ENCODE measurements at places on chromosomes 7 and 10.

- no peak for DNase-seq
Measured at GRCh38 chr10:17256627-17257026, 28.6 kb downstream of the VIM start.

- no peak for DNase-seq
Measured at GRCh38 chr7:95668504-95669018, 72.2 kb upstream of the PDK4 start.

DNA sequence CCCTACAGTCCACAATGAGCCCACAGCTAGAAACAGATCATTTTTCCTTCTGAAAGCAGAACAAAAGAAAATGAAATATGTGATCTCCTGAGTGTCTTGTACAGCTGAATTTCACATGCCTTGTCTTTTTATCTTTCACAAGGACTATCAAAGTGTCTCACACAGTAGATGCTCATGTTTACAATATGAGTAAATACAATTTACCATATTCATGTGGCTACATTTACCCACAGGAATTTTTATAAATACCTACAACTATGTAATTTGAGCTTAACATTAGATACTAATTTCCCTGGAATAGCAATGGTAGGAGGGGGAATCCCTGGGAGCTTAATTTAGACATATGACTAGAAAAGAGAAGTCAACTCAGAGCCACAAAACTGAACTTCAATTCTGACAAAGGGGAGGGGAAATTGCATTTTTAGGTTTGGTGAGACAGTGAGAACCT, 186.2 kb downstream of the MACC1 start:
- no peak for DNase-seq

GRCh38 chr7:152759949-152760853, 649 bp downstream of the ACTR3B start:
- DNase-seq = no peak

DNA sequence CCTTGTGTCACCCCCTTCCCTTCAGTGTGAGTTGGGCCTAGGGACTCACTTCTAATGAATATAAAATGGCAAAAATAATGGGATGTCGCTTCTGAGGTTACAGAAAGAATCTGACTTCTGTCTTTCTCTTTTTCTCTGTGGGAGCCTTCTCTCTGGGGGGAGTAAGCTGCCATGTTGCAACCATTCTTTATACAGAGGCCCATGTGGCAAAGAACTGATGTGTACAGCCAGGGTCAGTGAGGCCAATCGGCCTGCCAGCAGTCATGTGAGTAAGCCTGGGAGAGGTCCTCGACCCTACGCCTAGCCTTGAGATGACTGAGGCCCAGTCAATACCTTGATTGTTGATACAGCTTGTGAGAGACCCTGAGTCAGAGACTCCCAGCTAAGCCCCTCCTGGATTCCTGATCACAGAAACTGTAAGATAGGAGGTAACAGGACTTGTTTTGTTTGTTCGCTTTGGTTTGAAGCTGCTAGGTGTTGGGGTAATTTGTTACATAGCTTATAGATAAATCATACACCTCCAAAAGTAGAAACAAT, 1.7 kb downstream of the TCAF1 start:
- DNase-seq = no peak

- DNase-seq = no peak
Measured at GRCh38 chr10:16996530-16996964, 133.1 kb downstream of the CUBN start.

DNA sequence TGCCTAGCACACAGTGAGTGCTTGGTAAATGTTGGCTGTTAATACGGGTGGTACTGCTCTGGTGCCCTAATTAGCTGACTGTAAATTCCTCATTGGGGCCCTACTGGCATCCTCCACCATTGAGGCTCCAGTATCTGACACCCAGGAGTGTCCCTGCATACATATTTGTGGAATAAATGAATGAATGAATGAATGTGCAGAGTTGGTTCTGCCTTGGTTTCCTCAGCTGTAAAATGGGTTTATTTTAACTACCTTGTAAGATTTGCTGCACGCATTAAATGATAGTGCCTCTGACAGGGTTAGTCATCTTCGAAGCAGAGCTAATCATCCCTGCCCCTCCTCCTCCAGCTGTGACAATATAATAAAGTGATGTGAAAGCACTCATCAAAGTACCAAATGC, 45.8 kb downstream of the ALDH18A1 start:
- DNase-seq = no peak

- DNase-seq = no peak
Measured at GRCh38 chr10:5266351-5266750, 69.7 kb downstream of the AKR1C4 start.

DNA sequence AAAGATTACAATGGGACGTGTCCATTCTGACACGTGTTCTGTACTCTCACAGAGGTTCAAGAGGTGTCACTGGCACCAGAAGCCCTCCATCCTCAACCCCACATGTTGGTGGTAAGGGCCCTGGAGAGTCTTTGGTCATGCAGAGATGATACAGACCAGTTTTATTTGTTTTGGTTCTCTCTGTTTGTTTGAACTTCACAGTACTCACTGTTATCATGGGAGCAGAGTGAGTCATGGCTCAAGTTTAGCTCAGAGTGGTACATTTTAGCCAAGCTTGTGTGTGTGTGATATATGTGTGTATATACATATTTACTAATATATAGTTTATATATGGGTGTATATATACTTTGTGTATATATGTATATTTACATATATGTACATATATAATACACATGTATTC, 935.6 kb downstream of the GRID1 start:
- no peak for DNase-seq

GRCh38 chr7:69764147-69764546, 165.9 kb downstream of the AUTS2 start:
- DNase-seq = no peak

DNA sequence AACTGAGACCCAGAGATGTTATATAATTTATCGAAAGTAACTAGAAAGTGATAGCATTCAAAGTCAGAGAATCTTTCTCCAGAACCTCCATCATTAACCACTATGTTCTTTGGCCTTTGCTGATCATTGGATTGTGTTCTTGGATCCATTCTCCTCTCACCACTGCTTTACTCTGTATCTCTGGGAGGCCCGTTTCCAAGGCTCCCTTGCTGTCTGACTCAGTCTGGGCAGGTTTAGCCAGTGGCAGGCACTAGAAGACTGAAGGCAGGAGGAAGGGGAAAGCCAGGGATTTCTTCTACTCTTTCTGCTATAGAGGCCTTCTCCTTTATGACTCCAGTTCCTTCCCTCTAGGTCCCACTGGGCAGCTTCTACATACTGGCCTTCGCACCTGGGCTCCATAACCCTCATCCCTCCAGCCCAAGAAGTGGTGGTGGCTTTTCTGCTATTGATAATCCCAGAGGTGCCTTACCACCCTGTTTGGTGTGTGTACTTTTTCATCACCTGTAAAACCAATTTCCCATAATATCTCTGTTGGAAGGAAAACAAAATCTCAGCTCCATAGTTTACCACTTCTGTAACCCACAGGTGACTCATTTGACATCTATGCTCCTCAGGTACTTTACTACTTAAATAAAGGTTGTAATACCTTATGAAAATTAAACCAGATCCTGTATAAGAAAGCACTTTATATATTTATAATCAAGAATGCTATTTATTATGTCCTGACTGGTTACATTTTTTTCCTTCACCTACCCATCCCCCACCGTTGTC, 36.0 kb downstream of the BCAP29 start:
- DNase-seq = no peak

DNA sequence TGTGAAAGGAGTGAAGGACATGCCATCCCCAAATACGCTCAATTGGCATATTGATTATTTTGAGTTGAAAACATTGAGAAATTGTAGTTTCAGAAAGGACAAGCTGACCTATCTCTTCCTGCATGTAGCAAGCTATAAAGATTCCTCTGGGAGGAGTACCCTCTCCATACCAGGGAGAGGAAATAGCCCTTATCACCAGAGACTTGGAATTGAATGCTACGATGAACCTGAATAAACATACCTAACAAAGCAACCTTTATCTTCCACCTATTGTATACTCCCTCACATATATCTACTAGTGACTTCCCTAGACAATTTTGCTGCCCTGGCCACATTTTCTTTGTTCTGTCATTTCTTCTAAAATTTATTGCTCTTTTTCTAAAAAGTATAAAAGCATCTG, 150.2 kb upstream of the EEPD1 start:
- no peak for DNase-seq

DNA sequence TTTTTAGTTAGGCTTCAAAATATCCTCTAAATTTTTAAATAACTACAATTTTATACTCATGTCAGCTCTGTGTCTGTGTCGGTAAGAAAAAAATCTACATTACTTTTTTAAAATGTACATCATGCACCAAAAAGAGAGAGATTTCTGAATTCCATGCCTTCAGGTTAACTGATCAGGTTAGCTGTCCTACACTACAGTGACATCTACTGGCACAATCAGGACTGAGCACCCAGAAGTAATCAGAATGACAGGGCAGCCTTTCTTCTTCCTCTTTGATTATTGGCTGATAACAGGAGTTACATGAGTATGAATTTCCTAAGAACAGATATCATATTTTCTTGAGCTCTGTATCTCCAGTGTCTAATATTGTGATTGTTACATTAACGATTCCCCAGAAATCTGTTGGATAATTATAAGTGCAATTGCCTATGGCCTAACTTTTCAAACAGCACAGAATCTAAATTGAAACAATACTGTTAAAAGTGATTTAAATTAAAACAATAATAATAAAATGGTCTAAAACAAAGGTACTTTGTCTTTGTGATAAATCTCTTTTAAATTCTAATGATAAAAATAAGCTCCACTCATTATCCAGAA, 41.8 kb upstream of the HYCC1 start:
- DNase-seq = peak; percentile 54

DNA sequence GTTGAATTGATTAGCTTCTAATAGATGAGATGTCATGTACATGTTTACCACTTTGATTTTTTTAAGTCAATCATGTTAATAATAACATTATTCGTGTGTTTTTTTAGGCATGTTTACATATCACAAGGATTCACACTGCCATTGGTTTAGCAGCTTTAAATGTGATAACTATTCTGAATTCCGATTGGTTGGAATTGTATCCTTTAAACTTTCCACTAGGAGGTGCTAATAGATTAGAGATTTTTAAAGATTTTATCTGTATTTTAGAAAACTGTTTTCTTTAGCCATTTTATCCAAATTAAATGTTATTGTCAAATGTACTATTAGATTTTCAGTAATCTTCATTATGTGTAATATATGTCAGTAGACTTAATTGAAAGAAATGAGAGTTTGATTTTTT, 83.2 kb downstream of the HECTD2 start:
- no peak for DNase-seq

DNA sequence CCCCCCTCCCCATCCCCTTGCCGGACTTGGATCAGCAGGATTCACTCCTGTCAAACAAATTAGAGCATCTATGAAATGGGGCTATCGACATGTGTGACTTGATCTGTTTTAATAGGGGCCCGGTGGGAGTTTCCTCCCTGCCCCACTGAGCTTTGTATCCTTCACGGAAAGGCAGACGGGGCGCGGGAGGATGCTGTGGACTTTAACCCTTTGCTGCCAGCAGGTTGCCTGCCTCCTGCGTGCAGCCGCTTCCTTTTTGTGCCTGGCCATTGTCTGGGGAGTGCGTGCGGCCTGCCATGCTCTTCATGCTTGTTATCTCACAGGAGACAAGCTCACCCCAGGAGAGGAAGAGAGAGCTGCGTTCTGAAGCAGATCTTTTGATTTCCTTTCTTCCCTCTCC, 512.8 kb upstream of the GALNT17 start:
- no peak for DNase-seq

- no peak for DNase-seq
Measured at GRCh38 chr7:77415476-77415822, 700 bp downstream of the GSAP start.

GRCh38 chr7:101666741-101667140, 37.6 kb upstream of the MYL10 start:
- no peak for DNase-seq

- no peak for DNase-seq
Measured at GRCh38 chr7:157633465-157634185, 296.8 kb downstream of the DNAJB6 start.

DNA sequence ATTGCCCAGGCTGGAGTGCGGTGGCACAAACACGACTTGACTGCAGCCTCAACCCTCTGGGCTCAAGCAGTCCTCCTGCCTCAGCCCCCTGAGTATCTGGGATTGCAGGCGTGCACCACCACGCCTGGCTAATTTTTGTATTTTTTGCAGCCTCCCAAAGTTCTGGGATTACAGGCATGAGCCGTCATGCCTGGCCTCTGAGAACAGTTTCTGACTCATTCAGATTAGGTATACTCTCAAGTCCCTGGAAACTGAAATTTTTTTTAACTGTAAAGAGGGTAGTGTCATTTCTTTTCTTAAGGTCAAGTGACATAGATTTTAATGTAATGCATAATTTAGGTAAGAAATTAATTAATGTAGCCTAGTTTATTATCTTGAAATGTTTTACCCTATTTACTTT, 104.7 kb downstream of the SEPTIN7 start:
- DNase-seq = no peak

- DNase-seq = no peak
Measured at GRCh38 chr7:155857141-155857540, 44.9 kb upstream of the SHH start.

DNA sequence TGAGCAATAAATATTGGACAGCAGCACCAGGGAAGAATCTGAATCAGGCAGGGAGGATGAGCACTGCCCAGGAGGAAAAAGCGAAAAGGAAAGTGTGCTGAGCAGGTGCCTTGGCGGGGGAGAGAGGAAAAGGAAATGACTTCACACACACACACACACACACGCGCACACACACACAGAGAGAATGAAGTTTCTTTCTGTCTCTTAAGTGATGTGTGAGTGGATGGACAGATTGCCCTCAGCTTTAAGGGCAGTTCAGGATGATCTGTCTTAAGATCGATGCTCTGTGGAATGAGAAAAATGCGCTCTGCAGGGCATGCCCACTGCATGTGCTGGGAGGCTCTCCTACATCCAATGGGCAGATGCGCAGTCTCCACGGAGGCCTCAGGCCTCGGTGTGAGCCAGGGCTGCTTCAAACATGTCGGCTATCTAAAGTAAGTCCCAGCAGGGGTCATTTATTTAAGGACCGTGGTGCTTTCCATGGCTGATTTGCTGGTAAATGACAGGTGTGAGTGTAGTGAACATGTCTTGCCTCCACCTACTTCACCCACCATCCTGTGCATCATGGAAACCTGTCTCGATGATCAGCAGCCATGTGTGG, 2.5 kb upstream of the ACBD5 start:
- peak; percentile 57 for DNase-seq

DNA sequence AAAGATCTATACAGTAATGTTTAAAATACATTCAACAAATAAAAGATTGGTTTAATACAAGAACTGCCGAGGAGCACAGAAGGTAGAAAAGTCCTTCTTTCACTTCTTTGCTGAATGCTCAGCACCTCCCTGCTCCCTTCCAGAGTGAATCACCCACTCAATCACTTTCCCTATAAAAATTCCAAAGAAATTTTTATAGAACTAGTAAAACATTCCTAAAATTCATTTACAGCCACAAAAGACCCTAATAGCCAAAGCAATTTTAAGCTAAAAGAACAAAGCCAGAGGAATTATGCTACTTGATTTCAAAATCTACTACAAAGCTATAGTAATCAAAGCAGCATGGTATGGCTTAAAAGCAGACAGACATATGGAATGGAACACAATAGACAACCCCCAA, 320.9 kb downstream of the PCLO start:
- DNase-seq = no peak

Data from NCI-H774 (cell line).